Stimulated activated CD8-positive, alpha-beta memory T cell treated with anti-CD3 and anti-CD28 coated beads, Interleukin-4, amount 100 ng/mL, for 1 hour (primary cell): ENCODE measurements at places on chromosomes 7 and 10.

DNA sequence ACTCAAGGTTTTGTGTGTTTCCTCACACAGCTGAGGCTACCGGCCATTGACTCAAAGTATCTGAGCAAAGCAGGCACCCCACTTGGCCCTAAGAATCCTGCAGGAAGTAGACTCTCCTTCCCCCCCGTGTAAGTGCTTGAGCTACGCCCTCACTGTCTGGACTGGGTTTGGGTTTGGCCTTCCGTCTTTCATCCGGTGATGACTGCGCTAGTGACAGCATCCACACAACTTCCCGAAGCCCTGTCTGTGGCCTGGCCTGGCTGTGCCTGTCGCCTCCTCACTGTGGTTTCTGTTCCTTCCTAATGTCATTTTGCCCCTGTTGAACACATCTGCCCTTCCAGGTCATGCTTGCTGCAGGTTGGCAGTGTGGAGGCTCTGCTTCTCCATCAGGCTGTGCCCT is 14.5 kb downstream of the C7orf57 start:
- no peak for DNase-seq

DNA sequence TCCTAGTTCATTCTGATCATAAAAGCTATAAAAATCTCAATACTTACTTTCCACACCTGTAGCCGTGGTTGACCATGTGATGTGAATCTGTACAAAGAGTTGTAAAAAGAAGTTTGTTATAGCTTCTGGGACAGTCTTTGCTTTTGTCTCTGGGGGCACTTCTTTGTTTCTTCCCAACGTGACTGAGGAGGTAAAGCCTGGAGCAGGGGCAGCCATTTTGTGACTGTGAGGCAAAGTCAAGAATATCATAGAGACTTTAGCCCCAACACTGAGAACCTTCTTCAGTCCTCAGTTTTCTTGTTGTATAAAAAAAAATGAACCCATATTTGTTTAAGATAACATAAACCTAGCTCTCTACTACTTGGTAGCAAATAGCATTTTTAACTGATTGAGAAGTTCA is 29.4 kb upstream of the LYZL1 start:
- DNase-seq: no peak

DNA sequence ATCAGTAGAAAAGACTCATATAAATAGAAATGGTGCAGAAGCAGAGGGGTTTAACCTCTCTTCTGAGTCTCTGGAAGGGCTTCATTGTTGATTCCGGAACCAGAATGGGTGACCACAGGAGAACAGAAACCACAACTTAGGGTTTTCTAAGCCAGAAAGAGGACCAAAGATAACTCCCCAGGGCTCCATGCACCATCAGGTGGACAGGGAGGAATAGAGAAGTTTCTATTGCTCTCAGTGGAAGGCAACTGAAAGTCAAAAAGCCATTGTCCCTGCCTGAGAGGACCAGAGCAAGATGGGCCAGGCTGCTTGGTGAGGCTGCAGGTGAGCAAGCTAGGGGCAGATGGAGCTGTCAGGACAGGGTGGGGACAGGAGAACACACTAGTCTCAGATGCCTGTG is 14.6 kb upstream of the NPS start:
- DNase-seq: no peak

- DNase-seq: no peak
These were observed 181.3 kb downstream of the TAX1BP1 start for GRCh38 chr7:27921081-27921836.

- DNase-seq: no peak
These were observed 155.4 kb downstream of the BTAF1 start for GRCh38 chr10:92079003-92079402.

- DNase-seq: no peak
These were observed 18.8 kb upstream of the CHST12 start for GRCh38 chr7:2384354-2385243.

DNA sequence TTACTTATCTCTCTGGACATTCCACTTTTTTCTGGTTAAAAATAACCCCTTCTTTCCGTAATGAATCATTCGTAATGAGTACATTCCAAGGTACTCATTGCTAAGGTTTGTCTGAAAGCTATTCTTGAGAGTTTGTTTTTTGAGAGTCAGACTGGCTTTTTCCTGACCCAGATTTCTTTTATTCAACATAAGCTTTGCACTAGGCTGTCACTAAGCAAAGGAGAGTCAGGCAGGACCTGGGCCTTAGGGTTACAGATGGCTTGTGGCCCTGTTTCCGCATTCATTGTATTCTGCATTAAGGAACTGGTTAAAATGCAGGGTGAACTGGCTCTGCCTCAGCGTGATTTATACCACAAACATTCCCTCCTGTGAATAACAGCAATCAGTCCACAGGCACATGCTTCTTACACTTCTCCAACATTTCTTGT is 84.1 kb downstream of the POM121L12 start:
- no peak for DNase-seq

- no peak for DNase-seq
These were observed 19.8 kb downstream of the CEP41 start for GRCh38 chr7:130420943-130421578.

DNA sequence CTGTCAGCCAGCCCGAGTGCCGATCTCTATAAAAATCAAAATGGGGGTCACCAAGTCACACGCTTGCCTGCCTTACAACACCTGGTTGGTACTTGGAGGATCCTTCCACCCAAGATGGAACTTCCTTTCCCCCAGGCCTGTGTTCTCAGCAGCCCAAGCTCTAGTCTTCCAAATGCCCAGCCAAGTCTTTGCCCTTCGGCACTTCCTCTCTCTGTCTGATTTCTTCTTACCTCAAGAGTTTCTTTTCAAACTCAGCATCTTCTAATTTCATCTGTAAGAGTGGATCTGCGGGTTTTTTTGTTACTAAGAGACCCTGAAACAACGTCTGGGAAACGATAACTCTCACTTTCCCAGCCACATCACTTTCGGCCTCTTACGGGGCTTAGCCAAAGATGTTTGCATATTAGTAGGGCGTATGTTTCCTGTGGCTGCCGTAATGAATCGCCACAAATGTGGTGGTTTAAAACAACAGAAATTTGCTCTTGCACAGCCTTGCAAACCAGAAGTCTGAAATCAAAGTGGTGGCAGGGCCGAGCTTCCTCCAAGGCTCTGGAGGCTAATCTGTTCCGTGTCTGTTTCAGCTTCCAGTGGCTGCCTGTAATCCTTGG is 219.9 kb downstream of the TCF7L2 start:
- DNase-seq: no peak

- no peak for DNase-seq
These were observed 13.6 kb downstream of the SNX10 start for GRCh38 chr7:26305090-26305868.

DNA sequence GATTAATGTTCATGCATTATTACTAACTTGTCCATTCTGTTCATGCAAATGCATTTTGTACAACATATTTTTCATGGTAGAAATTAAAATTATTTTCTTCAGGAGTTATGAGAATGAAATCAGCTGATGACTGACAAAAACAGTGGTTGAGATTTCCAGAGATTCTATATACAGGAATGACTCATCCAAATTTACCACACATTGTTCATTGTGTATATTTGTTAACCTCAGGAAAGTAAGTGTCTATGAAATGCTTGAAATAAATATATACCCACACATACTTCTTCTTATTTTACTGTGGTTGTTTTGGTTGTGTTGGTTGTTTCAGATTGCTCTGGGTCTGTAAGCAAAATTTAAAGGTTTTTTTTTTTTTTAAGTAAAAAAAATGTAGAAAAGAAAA is 108.1 kb upstream of the SP8 start:
- no peak for DNase-seq

DNA sequence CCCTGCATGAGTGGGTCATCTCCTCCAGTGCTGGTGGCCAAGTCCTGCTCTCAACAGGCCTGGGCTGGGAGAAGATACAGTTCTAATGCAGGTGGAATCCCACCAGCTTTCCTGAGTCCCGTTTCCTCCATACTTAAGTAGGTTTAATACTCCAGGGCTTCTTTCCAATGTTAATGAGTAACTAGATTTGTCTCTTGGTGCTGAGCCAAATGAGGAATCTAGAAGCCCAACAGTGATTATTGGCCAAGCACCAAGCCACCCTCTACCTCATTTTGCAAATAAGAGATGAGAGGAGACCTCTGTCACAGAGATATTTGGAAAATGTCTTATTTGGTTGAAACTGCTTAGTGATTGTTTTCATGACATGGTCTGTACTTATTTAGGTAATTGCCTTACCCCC is 37.1 kb downstream of the STARD3NL start:
- no peak for DNase-seq

DNA sequence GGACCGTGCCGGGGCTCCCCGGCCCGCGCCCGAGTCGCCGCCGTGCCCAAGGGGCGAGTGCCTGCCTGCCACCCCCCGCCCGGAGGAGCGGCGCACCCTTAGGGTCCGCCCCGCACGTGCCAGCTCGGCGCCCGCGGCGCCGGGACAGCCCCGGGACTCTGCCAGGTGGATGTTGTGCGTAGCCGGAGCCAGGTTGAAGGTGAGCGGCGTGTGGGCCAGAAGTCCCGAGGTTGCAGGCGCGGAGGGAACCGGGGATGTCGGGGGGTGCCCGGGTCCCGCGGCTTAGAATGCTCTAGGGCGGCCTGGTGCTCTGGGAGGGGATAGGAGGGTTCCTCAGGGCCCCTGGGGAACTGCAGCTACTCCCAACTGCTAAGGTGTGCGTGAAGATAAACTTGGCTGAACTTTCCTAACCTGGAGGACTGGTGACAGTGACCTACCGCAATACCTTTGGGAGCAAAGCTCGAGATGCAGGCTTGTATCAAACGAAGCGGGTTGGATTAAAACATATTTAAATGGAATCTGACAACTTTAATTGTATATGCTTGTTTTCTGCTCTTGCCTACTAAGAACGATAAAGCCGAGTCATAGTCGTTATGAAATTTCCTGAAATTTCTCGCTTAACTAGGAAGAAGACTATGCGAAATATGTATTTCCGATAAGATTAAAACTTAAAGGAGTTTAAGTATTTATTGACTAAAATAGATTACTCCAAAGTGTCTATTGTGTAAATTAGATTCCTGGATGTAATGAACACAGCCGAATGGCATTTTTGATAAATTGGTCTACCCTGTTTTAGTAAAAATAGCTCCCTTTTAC is at the start of gene CUX1:
TSS of gene CUX1 (plus strand) at position 156 of the 816 bp plus-strand sequence. CDS start at position 170, 14 bp downstream.
- no peak for DNase-seq

GRCh38 chr10:51532044-51532443 is 167.4 kb downstream of the CSTF2T start:
- DNase-seq: no peak

DNA sequence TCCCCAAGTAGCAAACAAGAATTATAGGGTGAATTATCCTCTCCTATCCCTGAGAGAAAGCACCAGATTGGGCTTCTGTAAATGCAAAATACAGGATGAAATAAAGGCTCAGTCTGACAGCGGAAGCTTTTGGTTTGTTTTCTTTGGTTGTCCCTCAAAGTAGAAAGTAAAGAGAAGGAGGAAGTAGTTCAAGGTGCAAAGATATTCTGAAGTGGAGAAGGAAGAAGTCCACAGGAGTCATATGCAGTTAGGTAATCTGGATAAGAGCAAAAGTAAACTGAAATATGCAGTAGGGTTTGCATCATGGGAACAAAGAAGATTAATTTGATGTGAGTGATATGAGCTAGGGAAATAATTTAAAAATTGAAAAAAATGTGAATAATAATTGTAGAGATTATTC is 1071.9 kb downstream of the CNTNAP2 start:
- DNase-seq: no peak

DNA sequence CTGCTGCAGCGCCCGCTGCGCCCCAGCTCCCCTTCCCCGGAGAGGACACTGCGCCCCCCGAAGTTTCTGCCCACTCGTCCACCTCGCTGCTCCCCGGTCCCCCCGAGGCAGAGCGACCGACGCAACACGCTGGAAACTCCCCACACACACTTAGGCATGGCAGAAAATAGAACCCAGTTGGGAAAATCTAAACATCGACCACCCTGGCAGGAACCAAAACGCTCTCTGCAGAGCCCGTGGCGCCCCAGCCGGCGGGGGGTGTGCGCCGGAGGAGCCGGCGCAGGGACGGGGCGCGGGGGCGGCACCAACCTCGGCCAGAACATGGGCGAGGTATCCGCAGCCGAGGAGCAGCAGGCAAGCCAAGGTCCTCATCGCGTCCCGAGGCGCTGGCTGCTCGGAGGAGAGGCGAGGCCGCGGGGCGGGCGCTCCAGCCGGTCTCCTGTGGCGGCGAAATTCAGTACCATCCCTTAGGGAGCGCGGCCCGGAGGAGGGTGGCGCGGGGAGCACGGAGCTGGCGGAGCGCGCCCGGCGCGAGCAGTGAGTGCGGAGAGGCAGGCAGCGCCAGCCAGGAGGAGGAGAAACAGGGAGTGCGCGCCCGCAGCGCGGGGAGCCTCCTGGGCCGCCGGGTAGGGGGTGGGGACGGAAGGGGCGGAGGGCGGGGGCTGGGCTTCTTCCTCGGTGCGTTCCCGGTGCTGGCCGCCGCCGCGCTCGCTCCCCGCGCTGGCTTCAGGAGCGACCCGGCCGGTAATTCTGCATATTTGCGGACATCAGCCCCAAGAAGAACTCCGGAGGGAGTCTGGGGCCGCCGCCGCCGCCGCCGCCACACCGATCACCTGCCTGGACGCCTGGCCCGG is 789 bp downstream of the PDGFA start:
- DNase-seq: no peak

GRCh38 chr10:36638462-36639155 is 486.8 kb upstream of the ANKRD30A start:
- no peak for DNase-seq

- no peak for DNase-seq
These were observed 34.4 kb upstream of the SLF2 start for GRCh38 chr10:100878291-100878910.

GRCh38 chr10:132398566-132398991 is 1.6 kb downstream of the PWWP2B start:
- no peak for DNase-seq

DNA sequence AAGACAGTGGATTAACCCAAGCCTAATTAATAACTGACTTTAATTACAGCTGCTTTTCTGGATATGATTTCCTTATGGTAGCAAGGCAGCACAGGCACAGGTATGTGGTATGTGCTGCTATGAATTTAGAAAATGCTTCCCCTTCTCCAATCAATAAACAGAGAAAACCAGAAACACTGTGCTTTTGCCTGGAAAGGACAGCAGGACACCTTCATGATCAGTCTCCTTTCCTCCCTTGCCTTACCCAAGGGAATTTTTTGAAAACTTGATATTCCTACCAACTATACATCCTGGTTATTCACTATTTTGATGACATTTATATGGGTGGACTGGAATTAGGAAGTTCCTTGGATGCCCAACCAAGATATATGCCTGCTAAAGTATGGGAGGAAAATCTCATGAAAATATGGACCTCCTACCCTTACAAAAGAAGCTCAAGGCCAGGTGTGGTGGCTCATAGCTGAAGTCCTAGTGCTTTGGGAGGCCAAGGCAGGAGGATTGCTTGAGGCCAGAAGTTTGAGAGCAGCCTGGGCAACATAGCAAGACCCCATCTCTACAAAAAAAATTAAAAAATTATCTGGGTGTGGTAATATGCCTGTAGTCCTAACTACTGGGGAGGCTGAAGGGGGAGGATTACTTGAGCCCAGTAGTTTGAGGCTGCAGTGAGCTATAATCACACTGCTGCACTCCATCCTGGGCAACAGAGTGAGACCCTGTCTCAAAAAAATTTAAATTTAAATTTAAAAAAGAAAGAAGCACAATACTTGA is 106.3 kb upstream of the WAC start:
- DNase-seq: no peak

DNA sequence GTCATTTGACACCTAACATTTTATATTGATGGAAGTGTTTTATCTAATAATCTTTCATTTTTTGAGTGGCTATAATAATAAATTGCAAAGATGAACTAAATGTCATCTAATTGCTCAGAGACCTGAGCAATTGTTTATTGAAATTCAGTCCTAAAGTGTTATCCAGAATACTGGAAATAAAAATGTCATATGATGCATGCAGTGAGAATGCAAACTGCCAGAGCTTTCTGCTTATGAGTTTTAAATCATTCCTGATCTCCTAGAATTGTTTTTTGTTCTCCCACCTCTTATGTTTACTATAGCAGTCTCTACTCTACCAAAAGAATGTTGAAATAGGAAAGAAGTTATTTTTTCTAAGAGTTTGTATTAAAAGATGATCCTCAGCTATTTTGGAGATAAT is 116.7 kb downstream of the FOXP2 start:
- DNase-seq: no peak
